ENCODE measurements at places on chromosomes 2 and 18.

DNA sequence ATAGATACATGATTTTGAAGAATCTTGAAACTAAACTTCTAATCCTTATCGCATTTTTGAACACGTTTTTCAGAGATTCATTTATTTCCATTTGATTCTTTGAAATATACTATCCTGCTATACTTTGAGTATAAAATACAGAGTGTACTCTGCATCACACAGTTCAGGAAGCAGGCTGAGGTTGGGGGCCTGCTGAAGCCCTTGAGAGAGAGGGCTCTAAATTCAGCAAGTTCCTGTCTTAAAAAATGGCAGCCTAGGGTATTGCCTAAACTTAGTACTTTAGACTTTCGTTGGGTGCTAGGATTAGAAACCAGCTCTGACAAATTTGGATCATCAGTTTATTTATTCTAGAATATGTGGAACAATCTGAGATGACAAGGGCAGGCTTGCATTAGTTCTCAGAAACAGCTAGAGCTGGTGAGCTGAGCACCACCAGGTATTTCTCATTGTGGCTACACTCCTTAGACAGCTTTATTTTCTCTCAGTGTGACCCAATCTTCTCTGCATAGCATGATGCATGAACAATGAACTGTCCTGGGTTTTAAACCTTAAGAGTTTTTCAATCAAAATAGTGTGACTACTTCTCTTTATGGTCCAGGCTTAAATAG is 49.1 kb downstream of the TFPI start:
- DNase-seq, result peak; percentile 13

DNA sequence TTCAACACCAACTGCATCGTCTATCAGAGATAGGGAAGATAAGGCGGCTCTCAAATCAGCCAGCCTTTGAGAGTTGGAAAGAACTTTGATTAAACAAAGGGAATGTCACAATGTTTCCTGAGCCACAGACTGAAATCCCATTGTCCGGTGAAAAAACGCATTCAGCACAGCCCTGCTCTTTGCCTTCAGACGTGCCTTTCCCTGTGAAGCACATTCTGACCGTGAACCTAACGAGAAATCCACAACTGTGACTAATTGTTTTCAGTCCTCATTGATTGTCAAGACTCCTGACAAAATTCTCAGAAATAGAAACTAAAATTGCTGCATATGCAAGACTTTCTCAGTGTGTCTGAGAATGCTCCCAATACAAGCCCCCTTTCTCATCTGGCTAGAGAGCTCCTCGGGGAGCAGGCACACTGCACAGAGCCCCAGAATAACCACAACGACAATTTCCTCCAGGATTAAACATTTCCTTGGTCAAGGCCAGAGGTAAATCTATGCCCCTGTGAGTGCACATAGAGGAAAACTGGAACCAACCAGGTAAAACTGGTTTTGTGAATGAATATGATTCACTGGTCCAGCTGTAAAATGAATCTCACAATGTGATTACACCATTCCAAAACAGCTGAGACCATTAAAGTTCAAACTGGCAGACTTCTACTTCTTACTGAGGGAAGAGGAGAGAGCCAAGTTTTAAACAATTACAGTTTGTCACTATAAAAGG is 561.9 kb upstream of the ID2 start:
- DNase-seq, result no peak

GRCh38 chr2:101311696-101312017 is 3.2 kb upstream of the RNF149 start:
- DNase-seq, result no peak

DNA sequence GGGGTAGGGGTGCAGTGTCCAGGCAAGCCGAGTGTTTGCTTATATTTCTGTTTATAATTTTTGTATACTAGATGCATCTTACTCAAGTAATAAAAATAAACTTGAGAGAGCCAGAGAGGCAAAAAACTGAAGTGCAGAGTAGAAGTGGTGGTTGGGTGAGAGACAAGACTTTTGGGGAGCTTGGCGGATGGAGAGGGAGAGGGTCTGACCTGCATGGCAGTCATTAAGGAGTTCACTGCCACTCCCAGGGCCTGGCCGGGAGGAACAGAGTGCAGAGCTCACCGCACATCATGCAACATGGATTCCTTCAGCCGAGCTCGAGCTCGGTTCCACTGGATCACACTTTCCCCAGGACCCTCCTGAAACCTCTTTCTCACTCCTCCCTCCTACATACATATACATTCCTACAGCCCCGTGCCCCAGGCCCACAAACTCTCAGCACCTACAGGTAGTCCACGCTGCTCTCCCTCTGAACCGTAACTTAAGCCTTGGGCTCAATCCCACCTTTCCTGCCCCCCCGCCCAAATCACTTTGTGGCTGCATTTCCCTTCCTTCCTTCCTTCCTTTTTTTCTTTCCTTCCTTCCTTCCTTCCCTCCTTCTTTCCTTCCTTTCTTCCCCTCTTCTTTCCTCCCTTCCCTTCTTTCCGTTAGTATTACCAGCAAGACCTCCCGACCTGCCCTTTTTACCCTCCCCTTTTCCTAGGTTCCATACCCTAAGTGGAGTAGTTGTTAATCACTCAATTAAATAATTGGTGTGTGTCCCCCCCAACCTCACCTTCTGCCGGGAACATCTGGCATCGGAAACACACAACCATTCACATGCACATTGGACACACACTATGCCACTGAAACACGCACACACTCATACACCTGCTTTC is 37.1 kb upstream of the ATP6V1B1 start:
- DNase-seq, result no peak

GRCh38 chr2:156322686-156323231 is 9.8 kb downstream of the NR4A2 start:
- no peak for DNase-seq

- no peak for DNase-seq
Measured at GRCh38 chr18:56910237-56910636, 236.7 kb upstream of the BOD1L2 start.

- DNase-seq, result no peak
Measured at GRCh38 chr18:70154591-70155194, 50.8 kb downstream of the RTTN start.

- DNase-seq, result no peak
Measured at GRCh38 chr2:61537277-61537949, 743 bp downstream of the XPO1 start.

DNA sequence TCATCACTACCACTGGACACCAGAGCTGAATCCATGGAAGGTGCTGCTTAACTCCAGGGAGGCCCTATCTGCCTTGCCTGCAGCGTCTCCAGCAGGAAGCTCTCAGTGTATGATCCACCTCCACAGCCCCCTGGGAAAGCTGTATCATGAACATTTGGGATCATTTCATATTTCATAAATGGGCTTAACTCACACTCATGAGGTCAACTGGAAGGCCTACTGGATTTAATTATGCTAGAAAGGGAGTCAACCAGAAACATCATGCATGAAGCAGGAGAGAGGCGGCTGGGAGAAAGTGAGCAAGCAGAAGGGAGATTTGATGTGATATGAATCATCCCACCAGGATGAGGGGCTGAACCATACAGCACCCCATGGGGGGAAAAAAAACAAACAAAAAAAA is 537.7 kb downstream of the TNS1 start:
- no peak for DNase-seq

DNA sequence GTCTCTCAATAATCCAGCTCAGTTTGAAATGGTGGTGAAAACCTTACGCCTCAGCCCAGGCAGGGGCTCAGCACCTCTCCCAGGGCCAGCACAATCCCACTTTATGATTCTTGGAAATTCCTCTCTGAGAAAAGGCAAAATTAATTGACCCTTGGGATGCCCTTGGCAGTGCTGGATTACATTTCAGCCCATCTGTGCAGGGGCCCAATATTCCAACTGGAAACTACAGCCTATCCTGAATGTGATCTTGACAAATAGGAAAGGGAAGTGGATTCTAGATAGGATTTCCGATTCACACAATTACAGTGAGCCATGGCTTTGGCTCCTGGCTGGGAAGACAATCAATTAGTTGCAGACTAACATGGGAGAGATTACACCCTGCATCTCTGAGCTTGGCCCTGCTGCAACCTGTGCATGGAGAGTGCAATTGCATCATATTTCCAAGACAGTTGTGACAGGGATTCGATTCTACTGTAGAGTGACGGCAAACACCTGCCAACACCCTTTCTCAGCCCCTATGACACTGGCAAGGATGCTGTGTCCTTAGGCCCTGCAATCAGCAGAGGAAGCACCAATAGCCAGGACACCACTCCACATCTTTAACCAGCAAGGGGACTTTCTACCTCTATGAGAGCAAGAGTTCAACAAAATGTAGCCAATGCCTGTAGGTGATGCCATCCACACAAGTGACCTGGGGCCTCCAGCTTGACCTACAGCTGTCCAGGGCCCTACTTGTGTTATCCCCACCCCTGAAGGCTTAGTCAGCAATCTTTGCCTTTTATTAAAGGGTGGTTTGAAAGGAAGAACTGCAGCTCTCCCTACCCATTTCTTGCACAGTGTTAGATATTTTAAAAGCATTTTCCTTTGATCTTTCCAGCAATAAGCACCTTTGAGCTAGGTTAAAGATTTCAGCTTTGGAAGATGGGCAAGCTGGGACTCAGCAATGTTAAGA is 187.2 kb upstream of the HS6ST1 start:
- DNase-seq, result no peak

GRCh38 chr2:64750001-64750816 is 96.5 kb upstream of the SERTAD2 start:
- peak; percentile 21 for DNase-seq

- no peak for DNase-seq
Measured at GRCh38 chr18:48996901-48997463, 46.2 kb upstream of the SMAD7 start.

DNA sequence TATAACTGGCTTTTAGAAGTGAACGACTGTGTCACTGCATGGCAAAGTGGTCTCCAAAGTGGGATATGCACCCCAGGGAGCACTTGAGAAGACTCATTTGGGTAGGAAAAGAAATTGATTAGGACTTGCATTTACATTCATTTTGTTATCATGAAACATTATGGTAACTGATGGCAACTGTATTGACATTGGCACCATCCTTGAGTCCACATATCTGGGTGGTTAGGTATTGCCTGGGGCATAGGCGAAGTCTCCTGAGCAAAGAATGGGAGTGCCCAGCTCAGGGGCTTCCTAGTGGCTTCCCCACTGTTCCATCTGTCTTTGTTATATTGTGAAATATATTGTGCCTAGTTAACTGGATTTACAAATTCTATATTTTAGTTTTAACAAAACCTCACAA is 29.2 kb downstream of the SPATS2L start:
- DNase-seq, result no peak

- no peak for DNase-seq
Measured at GRCh38 chr2:219417374-219417773, 803 bp upstream of the DES start.

- no peak for DNase-seq
Measured at GRCh38 chr18:32754508-32755263, 18.1 kb downstream of the KLHL14 start.

GRCh38 chr18:32349728-32350395 is 120.8 kb downstream of the GAREM1 start:
- DNase-seq, result no peak

DNA sequence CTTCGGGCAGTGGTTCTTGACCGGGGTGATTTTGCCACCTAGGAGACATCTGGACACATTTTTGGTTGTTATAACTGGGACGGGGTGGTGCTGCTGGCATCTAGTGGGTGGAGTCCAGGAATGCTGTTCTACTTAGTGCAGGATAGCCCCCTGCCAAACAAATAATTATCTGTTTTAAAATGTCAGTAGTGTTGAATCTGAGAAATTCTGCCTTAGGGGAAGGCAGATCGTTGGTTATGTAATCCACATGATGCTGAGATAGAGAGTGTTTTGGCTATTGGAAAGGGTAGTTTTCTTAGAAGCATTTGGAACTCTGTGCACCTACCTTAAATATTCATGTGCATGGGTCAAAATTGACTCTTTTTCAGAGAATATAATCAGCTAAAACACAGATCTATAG is 199.0 kb downstream of the TPGS2 start:
- no peak for DNase-seq

GRCh38 chr2:134227666-134228065 is 26.2 kb upstream of the MGAT5 start:
- no peak for DNase-seq

DNA sequence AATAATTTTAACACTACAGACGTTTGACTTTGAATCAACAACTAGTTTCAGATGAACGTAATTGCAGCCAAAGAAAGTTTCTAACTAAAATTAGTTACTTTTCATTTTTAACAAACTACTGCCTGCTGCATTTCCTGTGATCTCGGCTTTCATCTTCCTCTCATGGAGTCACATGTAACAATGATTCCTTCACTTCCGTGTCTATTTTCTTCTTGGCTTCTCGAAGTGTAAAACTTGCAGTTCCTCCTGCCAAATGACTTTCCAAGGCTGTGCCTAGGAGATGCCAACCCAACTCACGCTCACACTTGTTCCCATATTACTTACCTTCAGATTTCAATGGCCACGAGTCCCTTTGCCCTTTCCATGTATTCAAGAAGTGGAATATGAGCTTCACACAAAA is 1406.3 kb upstream of the CELF4 start:
- no peak for DNase-seq

- DNase-seq, result no peak
Measured at GRCh38 chr2:71796174-71796593, 342.8 kb downstream of the DYSF start.

- no peak for DNase-seq
Measured at GRCh38 chr2:4553241-4553640, 849.9 kb downstream of the DCDC2C start.

GRCh38 chr2:235908826-235909225 is 259.4 kb downstream of the GBX2 start:
- no peak for DNase-seq

GRCh38 chr2:231110551-231110950 is 14.3 kb downstream of the HTR2B start:
- peak; percentile 1 for DNase-seq

GRCh38 chr2:177174486-177174885 is 38.1 kb upstream of the HNRNPA3 start:
- DNase-seq, result no peak

- peak; percentile 63 for DNase-seq
Measured at GRCh38 chr2:179410552-179411356, 146.1 kb upstream of the SESTD1 start.

- no peak for DNase-seq
Measured at GRCh38 chr2:227617316-227618230, at the start of gene SCYGR4. Gene SCYGR4 (plus strand): TSS chr2:227617498. CDS start chr2:227617498, 0 bp downstream.

GRCh38 chr2:218855305-218856166 is 4.1 kb upstream of the WNT6 start:
- no peak for DNase-seq

GRCh38 chr2:189137519-189137918 is 42.0 kb downstream of the COL5A2 start:
- no peak for DNase-seq

GRCh38 chr2:210195101-210195852 is 24.1 kb upstream of the KANSL1L start:
- peak; percentile 23 for DNase-seq
